Esophagus squamous epithelium (tissue), 5 donors: ENCODE measurements at places on chromosomes 12 and 14. TPM values are rescaled to one million over a fixed set of nuclear protein-coding genes. Genes with fewer than 3 reads are reported as not detected.

DNA sequence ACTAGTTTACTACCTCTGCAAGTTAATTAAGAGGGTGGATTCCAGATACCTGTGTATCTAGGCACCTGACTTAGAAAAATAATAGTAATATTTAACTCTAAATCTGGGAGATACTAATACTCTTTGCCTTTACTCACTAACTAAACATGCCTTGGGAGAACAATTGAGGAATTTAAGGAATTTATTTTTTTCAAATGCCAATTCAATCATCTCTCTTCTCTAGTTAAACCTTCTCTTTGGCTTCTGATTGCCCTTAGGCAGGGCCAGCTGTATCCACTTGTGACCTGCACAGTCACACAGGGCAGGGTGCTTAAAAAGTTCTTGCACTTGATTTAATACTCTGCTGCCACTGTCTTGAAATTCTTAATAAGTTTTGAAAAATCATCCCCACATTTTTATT is 142.4 kb downstream of the PLCZ1 start:
- H3K27ac ChIP-seq: no peak overlapping the region
- no peak for DNase-seq
- no peaks in the 10 kb centered on the region for H3K4me1 ChIP-seq
- H3K4me3 ChIP-seq: no peak overlapping the region
- H3K36me3 ChIP-seq: no peaks in the 10 kb centered on the region
- no peaks in the 10 kb centered on the region for H3K27me3 ChIP-seq

GRCh38 chr14:89283327-89284060 is 133.5 kb downstream of the FOXN3 start:
- DNase-seq: no peak
- no peak overlapping the region for H3K4me3 ChIP-seq
- H3K27me3 ChIP-seq: no peaks in the 10 kb centered on the region
- peaks cover 5% of the 10 kb centered on the region for H3K4me1 ChIP-seq
- no peaks in the 10 kb centered on the region for H3K36me3 ChIP-seq
- H3K27ac ChIP-seq: no peak overlapping the region

DNA sequence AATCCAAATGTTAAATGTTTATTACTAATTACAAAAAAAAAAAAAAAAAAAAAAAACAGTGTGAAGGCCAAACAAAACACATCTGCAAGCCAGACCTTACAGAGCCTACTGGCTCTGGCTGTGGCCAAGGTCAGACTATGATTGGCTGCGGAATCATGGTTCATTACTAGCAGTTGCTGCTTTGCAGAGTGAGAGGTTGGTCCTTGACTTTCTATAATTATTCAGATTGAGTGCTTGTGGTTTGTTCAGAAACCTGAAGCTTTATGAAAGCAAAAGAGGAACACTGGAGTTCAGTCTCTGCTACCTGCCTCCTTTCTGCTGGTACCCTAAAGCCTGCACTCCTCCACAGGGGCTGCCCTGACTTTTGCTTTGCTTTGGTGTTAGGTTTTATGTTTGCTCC is 550.9 kb downstream of the BCL11B start:
- H3K4me1 ChIP-seq: no peaks in the 10 kb centered on the region
- DNase-seq: no peak
- H3K27me3 ChIP-seq: no peaks in the 10 kb centered on the region
- H3K36me3 ChIP-seq: no peaks in the 10 kb centered on the region
- no peak overlapping the region for H3K4me3 ChIP-seq
- no peak overlapping the region for H3K27ac ChIP-seq

DNA sequence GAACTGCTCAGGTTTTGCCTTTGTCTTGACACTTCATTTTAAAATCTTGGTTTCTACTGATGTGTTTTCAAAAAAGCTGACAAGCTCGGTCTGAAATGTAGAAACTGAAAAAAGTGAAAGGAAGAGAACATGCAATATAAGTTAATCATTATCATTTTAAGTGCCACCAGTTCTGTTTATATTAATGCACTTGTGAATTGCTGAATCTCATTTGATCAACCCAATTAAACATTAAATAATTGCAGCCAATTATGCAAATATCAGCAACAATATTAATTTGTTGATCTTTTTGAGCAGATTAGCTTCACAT is 133.8 kb downstream of the BCAT1 start:
- H3K27me3 ChIP-seq: no peaks in the 10 kb centered on the region
- no peak overlapping the region for H3K27ac ChIP-seq
- no peak for DNase-seq
- H3K36me3 ChIP-seq: no peaks in the 10 kb centered on the region
- H3K4me3 ChIP-seq: peak overlapping the region; percentile 21

DNA sequence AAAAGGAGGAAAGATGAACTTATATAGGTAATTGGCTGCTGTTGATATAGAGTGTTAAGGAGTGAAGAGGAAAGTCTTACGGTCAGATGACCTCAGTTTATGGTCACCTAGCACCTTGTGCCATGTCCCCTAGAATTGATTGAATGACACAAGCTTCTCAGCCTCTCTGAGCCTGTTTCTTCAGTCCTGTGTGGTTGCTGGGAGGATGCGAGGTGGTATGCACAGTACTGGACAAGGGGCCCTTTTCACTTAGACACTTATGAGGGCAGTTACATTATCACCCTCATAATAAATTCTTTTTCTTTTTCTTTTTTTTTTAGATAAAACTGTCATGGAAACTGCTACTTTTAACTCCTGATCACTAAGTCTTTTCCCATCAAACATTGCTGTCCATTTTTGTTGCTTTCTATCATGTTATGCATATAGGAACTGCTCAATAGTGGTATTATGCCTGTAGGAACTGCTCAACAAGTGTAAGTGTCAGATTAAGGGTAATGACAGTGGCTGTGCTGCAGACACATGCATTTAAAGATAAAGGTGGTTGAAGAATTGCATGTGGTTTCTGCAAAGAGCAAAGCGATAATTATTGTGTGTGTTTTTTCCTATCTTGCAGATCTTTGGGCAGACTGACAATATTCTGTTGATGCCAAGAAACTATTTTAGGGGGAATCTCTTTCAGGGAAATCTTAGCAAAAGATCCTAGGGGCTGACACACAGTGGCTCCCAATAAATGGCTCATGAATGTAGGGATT is 11.6 kb downstream of the ANO6 start:
- H3K36me3 ChIP-seq: no peaks in the 10 kb centered on the region
- no peak overlapping the region for H3K27ac ChIP-seq
- no peaks in the 10 kb centered on the region for H3K27me3 ChIP-seq
- DNase-seq: no peak

DNA sequence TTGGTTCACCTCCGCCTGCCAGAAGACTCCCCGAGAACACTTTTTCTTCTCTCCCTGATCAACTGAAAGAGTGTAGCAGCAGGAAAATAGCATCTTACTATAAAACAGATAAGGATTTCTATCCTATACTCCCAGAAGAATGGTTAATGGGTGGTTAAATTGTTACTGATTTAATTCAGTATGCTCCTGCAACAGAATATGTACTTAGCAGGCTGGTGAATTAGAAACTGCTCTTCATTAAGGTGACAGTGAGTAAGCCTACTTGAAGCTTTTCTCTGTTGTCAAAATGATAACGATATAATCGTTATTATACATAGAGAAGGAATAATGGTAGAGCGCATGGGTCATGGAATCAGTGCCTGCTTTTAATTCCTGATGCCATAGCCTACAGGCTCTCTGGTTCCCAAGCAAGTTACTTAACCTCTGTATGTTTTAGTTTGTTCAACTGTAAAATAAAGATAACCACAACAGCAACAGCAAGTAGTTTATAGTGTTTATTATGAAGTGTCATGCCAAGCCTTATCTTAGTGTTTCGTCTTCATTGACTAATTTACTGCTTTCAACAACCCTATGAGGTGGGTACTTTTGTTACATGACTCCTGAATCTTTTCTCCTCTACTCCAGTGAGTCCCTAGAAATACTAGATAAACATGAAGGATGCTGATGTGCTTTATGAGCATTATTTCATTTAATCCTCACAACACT is 392.6 kb downstream of the CCDC91 start:
- H3K36me3 ChIP-seq: no peaks in the 10 kb centered on the region
- no peaks in the 10 kb centered on the region for H3K27me3 ChIP-seq
- DNase-seq: no peak
- H3K4me1 ChIP-seq: peaks cover 11% of the 10 kb centered on the region

- H3K36me3 ChIP-seq: no peaks in the 10 kb centered on the region
- H3K27me3 ChIP-seq: no peaks in the 10 kb centered on the region
- H3K4me1 ChIP-seq: no peaks in the 10 kb centered on the region
- H3K4me3 ChIP-seq: no peak overlapping the region
These were observed 287.5 kb downstream of the KCNC2 start for GRCh38 chr12:74922117-74922516.

DNA sequence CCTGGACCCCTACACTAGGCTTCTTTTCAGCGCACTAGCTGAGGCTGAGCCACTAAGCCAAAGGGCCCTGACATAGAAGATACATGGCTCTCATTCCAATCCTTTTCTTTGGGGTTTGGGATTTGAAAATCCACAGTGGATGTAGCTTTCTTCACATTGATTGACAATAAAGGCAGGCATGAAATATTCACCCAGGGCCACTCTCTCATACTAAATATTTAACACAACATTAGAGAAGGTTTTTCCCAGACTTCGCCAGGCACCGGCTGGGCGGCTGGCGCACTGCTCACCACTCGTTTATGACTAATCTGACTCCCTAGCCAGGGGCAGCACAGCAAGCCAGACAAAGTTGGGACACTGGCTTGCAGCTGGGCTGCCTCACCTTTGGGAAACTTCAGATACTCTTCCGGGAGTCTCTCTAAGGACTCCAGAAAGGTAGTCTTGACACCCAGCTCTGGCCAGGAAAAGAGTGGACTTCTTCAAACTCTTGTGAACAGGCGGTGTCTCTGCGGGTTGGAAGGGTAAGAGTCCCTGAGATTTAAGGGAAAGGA is 699 bp upstream of the HOXC11 start:
- no peak overlapping the region for H3K4me3 ChIP-seq
- peaks cover 29% of the 10 kb centered on the region for H3K27me3 ChIP-seq
- no peaks in the 10 kb centered on the region for H3K36me3 ChIP-seq
- H3K4me1 ChIP-seq: peaks cover 20% of the 10 kb centered on the region
- no peak overlapping the region for H3K27ac ChIP-seq

GRCh38 chr14:68723808-68724268 is 69.0 kb downstream of the ZFP36L1 start:
- H3K4me3 ChIP-seq: no peak overlapping the region
- no peaks in the 10 kb centered on the region for H3K4me1 ChIP-seq
- H3K27me3 ChIP-seq: no peaks in the 10 kb centered on the region
- DNase-seq: no peak

DNA sequence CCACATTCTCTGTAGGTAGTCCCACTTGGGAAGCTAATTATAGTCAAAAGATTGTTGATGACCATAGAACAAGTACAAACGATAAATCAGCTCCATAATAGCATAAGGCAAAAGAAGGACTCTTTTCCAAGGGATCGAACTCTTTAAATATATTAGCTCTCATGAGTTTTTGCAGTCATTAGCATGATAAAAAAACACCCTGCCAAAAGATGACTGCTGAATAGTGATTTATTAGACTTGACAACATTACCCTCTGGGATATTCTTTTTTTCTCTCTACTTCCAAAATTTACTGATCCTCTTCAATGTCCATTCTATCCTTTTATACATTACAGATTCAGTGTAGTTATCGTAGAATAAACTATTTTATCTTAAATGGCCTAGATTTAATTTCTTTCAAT is 14.2 kb downstream of the EPYC start:
- no peaks in the 10 kb centered on the region for H3K27me3 ChIP-seq
- H3K4me3 ChIP-seq: no peak overlapping the region
- no peaks in the 10 kb centered on the region for H3K4me1 ChIP-seq

GRCh38 chr12:46933947-46934346 is 108.2 kb upstream of the SLC38A4 start:
- no peak overlapping the region for H3K27ac ChIP-seq
- H3K36me3 ChIP-seq: no peaks in the 10 kb centered on the region
- H3K4me3 ChIP-seq: no peak overlapping the region
- H3K27me3 ChIP-seq: no peaks in the 10 kb centered on the region
- H3K4me1 ChIP-seq: peaks cover 20% of the 10 kb centered on the region
- no peak for DNase-seq

DNA sequence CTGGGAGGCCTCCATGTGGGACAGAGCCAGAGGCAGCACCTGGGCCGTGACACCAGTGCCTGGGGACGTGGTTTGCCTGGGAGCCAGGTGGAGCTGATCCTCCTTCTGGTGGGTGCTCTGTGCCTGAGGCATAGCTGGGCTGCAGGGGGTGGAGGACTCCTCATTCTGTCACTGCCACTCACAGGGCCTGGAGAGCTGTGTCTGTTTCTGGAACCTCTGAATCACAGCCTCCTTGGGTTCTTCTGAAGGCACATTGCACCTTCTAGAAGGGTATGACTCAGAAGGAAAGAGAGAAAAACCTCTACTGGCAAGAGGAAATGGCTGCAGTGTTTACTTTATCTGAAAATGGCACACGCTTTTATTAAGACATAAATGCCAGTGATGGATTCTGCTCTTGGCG is 659.8 kb downstream of the VRK1 start:
- no peak overlapping the region for H3K27ac ChIP-seq

The ANKRD13A gene
- 72.3 TPM for total RNA-seq
